ENCODE measurements at places on chromosomes 12 and 14.

- DNase-seq = no peak
Measured at GRCh38 chr12:51225771-51226170, 7.9 kb upstream of the POU6F1 start.

GRCh38 chr12:111597831-111598636, 1.1 kb downstream of the ATXN2 start:
- peak; percentile 69 for DNase-seq

DNA sequence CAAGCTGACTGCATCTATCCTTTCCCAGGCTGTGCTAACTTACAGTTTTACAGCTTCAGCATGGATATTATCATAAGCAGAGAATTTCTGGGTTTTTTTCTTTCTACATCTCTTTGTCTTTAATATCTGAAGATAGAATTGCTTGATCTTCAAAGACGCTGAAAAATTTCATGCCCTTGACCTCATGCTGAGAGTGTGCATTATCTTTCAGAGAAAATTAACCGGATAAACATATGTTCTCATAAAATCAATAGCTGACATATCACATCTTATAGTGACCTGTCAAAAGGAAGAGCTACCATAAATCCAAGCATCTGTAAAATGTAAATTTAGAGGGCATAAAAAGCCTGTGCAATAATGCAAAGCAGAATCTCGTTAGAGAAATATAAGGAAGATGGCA, 1704.1 kb upstream of the FLRT2 start:
- no peak for DNase-seq

GRCh38 chr12:49541140-49541861, 2.5 kb downstream of the KCNH3 start:
- DNase-seq = no peak

DNA sequence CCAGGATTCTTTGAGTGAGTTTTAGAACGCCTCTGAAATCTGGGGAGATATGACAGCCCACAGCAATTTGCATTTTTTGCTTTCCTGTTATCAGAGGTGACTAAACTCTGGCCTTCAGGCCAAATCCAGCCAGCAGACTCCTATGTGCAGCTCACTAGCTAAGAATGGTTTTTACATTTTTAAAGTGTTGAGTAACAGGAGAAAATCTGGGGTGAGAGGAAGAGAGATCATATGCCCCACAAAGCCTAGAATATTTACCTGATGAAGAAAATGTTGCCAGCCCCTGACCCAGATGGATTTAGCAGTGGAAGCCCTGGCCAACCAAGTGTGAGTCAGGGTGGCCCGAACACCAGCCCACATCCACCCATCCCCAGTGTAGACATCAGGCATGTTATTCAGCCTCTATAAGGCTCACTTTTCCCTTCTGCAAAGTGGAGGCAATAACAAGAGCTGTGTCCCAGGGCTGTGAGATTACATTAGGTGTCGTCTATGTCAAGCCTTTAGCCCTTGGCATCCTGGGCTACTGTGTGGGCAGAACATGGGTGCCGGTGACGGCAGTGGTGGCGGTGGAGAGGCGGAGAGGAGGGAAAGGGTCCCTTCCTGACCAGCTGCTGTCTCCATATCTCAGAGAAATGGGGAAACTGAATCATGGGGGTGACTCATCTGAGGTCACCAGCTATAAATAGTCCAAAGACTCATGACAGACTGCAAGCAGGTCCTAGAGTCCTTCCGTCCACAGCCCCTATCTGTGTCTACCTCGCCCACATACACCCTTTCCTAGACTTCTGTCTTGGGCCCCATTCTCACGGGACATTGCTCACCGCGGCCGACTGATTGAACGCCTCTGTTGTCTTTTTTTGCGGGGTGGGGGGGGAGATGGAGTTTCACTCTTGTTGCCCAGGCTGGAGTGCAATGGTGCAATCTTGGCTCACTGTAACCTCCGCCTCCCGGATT, 32.6 kb upstream of the CD9 start:
- DNase-seq = peak; percentile 56

DNA sequence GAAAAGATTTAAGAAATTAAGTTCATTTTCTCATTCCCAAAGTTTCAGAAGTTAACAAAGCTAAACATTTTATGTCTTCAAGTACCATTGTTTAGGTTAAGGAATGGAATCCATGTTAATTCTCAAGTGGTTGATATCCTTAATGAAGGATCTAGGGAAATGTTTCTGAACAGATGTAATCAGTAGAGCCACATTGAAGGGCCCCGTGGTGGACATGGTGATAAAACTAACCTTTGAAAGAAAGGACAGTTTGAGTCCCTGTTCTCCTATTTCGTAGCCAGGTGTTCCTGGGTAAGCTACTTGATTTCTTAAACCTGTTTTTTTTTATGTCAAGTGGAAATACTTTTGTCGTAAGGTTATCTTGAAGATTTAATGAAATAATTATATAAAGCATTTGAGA, 4.6 kb downstream of the PPM1A start:
- no peak for DNase-seq

DNA sequence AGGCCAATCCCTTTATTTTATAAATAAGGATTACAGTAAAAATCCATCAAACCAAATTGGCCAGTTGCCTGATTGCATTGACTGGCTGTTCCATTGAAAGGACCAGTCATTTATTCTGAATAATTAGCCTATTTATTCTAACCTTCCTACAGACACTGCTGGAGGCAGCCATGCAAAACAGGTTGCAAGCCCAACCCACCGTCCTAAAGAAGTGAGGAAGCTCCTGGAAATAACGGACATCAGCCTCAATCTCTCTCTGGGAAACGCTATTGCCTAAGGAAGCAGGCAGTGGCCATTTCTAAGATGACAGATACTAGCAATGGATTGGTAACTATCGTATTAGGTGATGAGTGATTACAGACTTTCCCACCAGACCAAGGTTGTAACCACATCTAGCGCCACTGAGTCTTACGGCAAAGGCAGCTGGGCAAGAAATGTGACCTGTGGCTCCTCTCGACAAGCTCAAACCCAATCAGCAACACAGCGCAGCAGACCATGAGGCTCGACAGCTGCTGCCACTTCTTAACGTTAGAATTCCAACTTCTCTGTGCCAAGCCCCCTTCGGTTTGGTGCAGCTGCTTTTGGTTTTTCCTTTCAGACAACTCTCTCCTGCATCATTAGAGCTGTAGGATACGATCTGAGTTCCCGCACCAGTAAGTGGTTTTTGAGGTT, 134.2 kb downstream of the KCNK10 start:
- DNase-seq = no peak

- peak; percentile 71 for DNase-seq
Measured at GRCh38 chr12:12612358-12612757, 682 bp downstream of the CREBL2 start.

DNA sequence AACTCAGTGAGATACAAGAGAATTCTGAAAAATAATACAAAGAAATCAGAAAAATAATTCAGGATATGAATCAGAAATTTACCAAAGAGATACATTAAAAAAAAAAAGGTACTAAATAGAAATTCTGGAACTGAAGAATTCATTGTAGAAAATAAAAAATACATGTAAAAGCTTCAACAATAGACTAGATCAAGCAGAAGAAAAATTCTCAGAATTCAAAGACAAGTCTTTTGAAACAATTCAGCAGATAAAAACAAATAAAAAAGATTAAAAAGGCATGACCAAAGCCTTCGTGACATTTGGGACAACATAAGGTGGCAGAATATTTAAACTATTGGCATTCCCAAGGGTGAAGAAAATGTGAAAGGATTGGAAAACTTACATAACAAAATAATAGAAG, 133.1 kb upstream of the CNOT2 start:
- no peak for DNase-seq

- peak; percentile 22 for DNase-seq
Measured at GRCh38 chr12:29782871-29783772, 620 bp downstream of the TMTC1 start.

DNA sequence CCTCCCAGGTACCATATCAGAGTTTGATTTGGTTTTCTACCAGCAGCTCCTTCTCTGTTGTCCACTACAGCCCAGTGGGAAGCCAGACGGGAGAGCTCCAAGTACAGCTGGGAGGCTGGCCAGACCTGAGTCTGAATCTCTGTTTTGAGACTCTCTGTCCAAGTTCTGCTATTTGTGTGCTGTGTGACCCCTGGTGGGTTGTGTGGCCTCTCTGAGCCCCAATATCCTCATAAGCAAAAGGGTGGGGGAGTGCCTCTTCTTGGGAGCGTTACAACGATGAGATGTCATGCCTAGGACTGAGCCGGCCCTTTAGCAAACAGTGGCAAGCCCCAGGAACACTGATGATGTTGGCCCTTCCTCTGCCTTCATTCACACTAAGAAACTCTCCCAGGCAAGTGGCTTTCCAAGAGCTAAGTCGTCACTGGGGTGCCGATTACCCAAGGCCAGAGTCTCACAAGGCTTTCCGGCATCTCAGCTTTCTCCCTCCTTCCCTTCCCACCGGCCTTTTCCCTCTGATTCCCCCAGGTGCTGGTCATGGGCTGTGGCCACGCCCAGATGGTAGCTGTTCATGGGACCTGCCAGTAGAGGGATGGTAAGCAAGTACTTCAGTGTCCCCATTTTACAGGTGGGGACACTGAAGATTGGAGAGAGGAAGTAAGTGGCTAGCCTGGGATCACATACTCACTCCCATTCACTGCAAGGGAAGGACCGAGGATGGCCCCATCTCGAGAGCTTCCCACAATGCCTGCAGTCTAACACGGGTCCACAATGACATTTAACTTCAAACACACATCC, 47.7 kb downstream of the BCL11B start:
- no peak for DNase-seq

DNA sequence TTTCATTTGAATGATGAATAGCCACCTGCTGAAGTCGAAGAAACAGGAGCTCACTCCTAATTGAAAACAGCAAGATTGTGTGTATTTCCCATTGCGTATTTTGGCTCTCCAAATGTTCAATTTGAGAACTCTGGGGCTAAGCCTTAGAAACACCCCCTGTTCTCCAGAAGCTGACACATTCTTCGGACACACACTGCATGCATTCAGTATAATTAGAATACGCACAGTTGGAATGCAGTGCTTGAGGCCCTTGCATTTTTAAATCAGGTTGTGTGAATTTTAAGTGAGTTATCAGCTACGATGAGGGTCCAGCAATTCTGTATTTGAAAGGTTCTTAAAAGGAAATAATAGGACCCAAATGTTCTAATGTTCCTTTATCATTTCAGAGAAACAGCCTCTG, 103.8 kb downstream of the PRKD1 start:
- DNase-seq = no peak

GRCh38 chr12:74334780-74335179, 202.9 kb upstream of the ATXN7L3B start:
- no peak for DNase-seq

- DNase-seq = peak; percentile 58
Measured at GRCh38 chr12:57340104-57340503, 89.1 kb upstream of the STAC3 start.

DNA sequence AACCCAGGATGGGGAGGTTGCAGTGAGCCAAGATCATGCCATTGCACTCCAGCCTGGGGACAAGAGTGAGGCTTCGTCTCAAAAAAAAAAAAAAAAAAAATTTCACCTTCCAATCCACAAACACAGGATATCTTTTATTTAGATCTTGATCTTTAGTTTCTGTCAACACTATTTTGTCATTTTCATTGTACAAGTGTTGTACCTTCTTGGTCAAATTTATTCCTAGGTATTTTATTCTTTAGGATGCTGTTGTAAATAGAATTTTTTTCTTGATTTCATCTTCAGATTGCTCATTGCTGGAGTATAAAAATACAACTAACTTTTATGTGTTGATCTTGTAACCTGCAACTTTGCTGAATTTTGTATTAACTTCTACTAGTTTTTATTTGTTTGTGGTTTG, 60.8 kb downstream of the ARHGAP5 start:
- no peak for DNase-seq

GRCh38 chr12:13691598-13691997, 289.8 kb downstream of the GRIN2B start:
- DNase-seq = no peak

DNA sequence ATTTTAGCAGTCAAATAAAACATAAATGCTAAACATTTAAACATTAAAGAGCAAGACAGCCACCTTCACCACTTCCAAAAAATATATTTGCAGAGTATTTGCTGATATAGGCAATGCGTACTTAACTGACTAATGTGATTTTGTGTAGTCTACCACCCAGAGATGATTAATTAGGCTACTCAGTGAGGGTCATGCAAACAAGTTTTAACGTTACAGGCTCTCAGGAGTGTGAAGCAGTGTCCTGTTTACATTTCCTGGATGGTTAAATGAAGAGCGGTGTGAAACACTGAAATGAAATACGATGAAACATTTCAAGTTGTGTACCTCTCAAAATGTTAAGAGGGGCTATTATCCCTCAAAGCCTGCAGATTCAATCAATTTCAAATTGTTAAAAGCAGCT, 165.8 kb upstream of the LRIG3 start:
- DNase-seq = no peak

GRCh38 chr12:62744551-62744950, 190.4 kb downstream of the PPM1H start:
- no peak for DNase-seq

DNA sequence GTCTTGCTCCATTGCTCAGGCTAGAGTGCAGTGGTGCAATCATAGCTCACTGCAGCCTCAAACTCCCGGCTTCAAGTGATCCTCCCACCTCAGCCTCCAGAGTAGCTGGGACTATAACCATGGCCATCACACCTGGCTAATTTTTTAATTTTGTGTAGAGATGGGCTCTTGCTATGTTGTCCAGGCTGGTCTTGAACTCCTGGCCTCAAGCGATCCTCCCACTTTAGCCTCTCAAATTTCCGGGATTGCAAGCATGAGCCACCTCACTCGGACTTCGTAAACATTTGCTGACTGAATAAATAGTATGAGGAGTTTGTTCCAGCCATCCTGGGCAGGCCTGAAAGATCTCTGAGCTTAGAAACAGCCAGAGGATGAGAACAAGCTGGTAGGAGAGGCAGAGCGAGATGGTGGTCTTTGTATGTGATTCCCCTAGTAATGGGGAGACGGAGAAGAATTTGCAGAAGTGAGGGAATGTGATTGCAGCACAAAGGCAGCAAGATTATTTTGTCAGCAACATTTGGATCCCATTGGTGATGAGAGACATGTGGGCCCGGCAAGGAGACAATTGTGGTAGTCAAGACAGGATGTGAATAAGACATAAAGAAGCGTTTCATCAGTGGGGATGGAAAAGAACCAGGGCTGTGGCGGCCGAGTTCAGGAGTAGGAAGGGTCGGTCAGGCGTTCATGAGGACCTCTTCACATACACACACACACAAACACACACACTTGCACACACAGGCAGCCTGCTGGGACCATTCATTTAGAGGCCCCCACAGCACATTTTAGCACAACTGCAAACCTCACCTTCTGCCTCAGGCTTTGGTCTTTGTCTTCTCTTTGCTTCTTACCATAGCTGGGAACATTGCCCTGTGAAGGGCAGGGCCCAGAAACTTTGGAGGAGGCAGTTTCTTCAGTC, 155.5 kb downstream of the ZFP36L1 start:
- peak; percentile 74 for DNase-seq

GRCh38 chr14:74733221-74733620, 20.3 kb downstream of the FCF1 start:
- no peak for DNase-seq

Measured in globus pallidus (tissue), 1 donor.